COR-L47 (cell line): ENCODE measurements at places on chromosomes 7 and 10.

- no peak for DNase-seq
These were observed 533.0 kb downstream of the DNAJB6 start for GRCh38 chr7:157869793-157870192.

- no peak for DNase-seq
These were observed 242.9 kb upstream of the MEOX2 start for GRCh38 chr7:15929411-15929810.

DNA sequence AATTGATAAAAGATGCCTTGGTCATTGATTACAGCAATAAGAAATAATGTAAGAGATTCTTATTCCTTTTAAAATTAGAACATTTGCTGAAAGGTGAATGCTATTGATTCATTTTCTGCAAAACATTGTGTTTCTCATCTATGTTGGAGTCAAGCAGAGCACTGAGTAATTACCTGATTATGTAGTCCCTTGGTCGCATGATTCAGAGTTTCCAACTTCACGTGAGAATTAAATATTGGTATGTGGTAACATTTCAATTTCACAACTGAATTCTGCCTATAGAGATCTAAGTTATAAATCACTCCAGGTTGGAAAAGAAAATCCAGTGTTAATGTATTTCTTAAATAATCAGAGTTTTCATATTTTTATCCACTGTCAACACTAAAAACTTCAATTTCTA lies 701.4 kb downstream of the PHTF2 start:
- DNase-seq, result no peak

GRCh38 chr7:51101111-51101757 lies 215.4 kb downstream of the COBL start:
- no peak for DNase-seq

GRCh38 chr10:15474671-15475070 lies 103.6 kb upstream of the FAM171A1 start:
- DNase-seq, result no peak

DNA sequence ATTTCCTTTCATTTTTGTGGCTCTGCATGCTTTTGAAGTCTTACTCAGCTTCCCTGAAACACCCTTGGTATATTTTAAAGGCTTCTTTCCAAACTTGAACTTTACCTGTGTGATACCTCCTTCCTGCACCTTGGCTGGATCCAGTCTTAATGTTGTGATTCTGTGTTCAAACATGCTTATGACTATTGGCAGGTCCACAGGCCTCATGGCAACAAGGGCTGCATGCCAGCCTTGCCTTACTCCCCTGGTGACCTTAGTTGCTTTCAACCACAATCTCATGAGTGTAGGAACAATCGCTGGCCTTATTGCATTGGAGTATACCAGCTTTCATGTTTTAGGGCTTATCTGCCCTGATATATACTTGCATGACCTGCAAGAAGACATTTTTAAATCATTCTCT lies 238.7 kb downstream of the KIF20B start:
- no peak for DNase-seq

- no peak for DNase-seq
These were observed 210.1 kb upstream of the KMT2E start for GRCh38 chr7:104803931-104804330.

DNA sequence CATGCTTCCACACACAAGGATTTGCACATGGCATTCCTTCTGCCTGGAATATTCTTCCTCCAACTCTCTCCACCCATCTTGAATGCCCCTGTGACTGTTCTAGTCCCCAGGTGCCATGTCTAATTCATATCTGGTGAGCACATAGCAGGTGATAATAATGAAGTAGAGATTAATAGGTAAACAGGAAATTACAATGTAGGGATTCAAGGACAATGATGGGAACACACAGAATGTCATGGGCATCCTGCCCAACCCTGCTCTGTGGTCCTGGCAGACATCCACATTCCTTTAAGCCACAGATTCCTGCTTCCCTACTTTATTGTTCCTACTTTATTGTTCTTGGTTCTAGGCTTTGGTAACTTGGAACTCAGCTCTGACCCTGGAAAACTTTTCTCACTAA lies 115.8 kb downstream of the THSD7A start:
- peak; percentile 70 for DNase-seq

- DNase-seq, result no peak
These were observed 66.8 kb downstream of the CD36 start for GRCh38 chr7:80705130-80705781.

DNA sequence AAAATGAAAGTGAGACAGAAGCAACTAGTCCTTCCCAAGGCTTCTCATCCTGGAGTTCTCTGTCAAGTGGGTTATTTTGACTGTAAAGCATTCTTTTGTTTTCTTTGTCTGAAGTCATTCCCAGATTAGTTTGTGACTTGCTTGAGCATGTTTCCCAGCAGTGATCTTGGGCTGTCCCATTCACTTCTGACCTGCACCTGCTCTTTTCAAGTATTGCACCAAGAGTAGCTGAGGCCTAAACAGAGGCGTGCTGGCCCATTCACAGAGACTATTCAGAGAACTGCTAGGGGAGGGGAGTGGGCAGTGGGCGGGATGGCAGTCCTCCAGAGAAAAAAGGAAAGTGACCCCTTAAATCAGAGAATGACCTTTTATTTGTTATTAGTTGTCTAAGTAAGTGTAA lies 61.3 kb downstream of the CACNA2D1 start:
- DNase-seq, result no peak

- no peak for DNase-seq
These were observed 32.4 kb downstream of the CCSER2 start for GRCh38 chr10:84360637-84361365.

DNA sequence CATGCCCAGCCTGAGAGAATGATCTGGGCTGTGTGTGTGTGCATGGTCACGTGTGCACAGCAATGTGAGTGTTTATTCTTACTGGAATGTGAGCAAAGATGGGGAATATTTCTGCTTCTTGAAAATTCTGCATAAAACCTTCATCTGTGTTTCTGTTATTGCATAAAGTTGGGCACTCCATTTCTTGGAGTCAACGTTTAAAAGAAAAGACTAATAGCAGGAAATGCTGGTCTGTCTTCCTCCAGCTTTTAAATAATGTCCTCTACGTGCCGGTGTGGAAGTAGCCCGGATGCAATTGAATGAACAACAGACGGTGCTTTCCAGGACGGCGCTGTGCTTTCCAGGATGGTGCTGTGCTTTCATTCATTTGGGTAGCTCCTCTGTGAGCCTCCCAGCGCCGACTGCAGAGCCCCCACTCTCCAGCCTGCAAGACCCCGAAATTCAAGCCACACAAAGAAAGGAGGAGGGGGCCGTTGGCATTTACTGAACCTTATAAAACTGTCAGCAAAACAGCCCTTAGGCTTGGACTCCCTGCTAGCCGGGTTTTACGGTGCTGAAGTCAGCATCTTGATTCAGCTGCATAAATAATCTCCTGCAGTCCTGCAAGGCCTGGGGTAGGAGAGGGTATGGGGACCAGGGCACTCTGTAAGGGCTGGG lies 158.2 kb upstream of the PRKCQ start:
- no peak for DNase-seq

DNA sequence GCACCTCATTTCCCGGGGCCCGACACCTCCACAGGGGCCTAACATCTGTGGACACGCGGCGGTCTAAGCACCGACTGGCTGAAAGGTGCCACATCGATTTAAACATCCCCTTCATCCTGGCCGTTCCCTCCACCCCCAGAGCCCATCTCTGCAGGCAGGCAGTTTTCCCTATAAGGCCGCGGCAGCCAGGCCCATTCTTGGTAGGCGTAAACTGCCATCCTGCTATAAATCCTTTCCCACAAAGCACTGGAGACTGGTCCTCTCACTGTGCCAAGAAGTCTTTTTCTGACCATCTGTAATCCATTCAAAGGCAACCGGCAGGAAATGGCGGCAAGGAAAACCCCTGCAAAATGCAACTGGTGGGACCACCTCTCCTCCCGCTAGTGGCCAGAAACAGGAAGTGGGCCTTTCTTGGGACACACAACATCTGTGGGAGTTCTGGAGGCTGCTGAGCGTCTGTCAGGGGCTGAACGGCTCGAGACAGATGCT lies 22.4 kb downstream of the ATXN7L1 start:
- DNase-seq, result no peak

DNA sequence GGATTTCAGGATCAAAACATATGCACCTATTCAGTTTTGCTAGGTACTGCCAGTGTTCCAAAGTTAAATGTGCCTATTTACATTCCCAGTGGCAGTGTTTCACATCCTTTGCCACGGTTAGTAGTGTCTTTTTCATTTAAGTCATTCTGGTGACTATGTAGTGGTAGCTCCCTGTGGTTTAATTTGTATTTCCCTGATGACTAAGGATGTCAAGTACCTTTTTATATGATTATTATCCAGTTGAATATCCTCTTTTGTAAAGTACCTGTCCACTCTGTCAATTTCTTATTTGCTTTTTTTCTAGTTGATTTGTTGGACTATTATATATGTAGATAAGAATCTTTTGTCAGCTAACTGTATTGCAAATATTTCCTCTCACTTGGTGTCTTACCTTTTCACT lies 45.1 kb downstream of the TMEM60 start:
- no peak for DNase-seq

GRCh38 chr7:47968847-47969774 lies 10.3 kb downstream of the HUS1 start:
- DNase-seq, result peak; percentile 59

DNA sequence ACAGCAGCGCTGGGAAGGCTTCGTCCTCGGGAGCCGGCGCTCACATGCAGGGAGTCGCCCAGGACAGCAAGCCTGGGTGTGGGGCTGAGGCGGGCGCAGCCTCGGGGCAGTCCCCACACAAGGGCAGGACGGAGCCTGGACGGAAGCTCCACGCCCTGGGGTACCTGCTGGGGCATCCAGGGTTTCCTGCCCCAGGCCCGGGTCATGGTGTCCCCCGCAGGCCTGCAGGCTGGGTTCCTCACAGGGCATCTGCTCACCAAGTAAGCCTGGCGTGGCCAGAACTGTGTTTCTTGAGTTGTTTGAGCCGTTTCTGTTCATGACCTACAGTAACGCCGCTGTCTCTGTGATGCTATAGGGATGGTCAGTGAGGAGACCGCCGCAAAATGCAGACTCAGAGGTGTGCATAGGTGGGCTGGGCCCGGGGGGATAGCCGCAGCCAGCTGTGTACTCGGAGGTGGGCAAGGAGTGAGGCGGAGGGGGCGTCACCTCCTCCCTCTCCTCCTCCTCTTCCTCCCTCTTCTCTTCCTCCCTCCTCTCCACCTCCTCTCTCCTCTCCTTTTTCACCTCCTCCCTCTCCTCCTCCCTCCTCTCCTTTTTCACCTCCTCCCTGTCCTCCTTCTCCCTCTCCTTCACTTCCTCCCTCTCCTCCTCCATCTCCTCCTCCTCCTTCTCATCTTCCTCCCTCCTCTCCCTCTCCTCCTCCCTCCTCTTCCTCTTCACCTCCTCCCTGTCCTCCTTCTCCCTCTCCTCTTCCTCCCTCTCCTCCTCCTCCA lies 438.9 kb downstream of the DNAJB6 start:
- DNase-seq, result no peak

DNA sequence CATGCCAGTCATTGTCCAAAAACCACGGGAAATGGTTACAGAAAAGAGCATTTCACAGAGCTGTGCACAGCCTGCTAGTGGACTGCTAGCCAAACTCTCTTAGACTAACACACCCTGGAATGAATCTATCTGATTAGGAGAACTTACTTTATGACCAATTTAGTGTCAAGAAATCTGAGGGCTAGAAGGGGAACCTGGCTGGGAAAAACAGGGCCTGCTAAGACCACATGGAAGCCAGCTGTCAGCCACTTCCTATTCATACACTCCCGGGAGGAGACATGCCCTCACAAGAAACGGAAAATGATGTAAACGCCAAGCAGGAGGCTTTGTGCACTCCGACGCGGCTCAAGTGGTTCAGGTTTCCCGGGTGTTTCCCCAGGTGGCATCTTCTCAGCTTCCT lies 54.8 kb downstream of the MPP7 start:
- DNase-seq, result no peak

GRCh38 chr7:42414941-42415505 lies 178.0 kb upstream of the GLI3 start:
- no peak for DNase-seq

- no peak for DNase-seq
These were observed 160.5 kb downstream of the TNS3 start for GRCh38 chr7:47421456-47421855.

- DNase-seq, result no peak
These were observed 27.0 kb downstream of the SLC26A4 start for GRCh38 chr7:107687656-107688055.

- no peak for DNase-seq
These were observed 42.8 kb downstream of the NSUN6 start for GRCh38 chr10:18608596-18608995.

DNA sequence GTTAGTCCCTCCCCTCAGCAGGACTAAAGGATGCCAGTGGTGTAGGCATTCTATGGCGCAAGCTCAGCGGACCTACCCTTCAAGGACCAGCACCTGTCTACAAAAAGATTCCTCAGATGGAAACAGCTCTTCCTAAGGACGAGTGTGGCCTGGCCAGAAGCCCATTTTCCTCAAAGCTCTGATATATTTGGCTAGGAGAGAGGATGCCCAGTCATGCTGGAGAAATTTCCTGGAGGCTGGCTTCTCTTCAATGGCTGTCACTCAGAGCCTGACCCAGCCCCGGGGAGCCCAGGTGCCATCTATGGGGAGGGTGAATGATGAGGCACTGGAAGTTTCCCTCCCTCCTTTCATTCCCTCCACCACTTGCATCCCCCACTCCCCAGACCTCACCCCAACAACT lies 111.5 kb downstream of the PLXNA4 start:
- no peak for DNase-seq

GRCh38 chr7:151342811-151343210 lies 1.2 kb downstream of the NUB1 start:
- DNase-seq, result no peak

DNA sequence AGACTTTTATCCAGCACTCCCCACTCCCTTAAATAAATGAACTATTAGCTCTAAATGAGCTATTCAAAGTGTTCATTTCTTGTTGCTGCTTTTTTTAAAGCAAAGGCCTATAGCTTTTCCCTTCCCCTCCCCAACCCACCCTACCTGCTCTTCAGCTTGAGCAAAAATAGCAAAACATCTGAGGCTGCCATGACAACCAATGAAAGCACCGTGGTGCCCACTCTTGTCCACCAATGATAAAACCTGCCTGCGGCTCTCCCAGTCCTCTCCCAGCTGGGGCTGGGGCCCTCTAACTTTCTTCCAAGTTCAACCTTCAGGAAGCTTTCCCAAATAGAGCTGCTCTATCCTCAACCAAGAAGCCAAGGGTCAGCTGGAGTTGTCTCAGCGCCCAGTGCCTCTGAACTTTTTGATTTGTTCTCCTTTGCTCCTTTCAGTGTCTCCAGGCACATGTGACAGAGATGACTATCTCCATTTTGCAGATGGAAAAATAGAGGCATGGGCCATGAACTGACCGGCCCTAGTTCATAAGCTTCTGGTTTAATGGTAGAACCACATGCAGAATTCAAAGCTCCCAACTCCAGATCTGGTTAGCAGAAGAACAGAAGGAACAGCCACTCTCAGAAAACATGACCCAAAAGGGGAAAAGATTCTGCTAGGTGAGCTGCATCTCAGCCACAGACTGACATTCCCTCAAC lies 47.7 kb downstream of the PIK3AP1 start:
- no peak for DNase-seq
